ENCODE measurements at places on chromosomes 1 and 21.
A peak's percentile ranks its signal among the peaks of the same experiment; 100 is the strongest.

GRCh38 chr1:211722277-211723175 is 47.1 kb upstream of the NEK2 start:
- DNase-seq: no peak

GRCh38 chr1:230122366-230123279 is 55.6 kb downstream of the GALNT2 start:
- no peak for DNase-seq

DNA sequence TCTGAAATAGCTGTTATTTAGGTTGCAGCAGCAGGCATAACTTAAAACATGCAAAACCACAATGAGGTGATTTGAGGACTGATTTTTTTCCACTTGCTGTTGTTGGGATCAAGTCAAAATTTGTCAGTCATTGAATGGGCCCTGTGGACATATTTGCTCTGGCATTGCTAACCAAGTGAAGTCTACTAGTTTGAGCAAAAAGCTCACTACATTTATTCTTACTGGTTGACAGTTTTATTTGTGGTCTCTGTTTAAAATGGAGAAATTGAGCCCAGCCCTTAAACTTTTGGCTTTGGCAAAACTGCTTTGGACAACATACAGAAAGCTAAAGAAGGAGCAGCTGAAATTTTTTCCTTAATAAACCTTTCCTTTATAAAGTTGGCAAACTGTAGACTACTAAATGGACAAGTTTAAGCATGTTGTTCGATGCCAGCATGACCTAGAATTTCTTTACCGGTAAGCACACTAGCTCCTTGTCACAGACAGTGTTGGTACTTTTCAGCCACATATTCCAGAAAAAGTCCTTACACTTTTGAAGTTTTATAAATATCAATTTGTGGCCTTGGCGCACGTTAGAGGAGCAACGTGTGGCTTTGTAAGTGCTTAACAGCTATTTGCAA is 234.6 kb downstream of the USP25 start:
- DNase-seq: no peak

- no peak for DNase-seq
These were observed 180.3 kb downstream of the DISC1 start for GRCh38 chr1:231806623-231807495.

- DNase-seq: no peak
These were observed 159.4 kb downstream of the BARHL2 start for GRCh38 chr1:90557706-90558105.

DNA sequence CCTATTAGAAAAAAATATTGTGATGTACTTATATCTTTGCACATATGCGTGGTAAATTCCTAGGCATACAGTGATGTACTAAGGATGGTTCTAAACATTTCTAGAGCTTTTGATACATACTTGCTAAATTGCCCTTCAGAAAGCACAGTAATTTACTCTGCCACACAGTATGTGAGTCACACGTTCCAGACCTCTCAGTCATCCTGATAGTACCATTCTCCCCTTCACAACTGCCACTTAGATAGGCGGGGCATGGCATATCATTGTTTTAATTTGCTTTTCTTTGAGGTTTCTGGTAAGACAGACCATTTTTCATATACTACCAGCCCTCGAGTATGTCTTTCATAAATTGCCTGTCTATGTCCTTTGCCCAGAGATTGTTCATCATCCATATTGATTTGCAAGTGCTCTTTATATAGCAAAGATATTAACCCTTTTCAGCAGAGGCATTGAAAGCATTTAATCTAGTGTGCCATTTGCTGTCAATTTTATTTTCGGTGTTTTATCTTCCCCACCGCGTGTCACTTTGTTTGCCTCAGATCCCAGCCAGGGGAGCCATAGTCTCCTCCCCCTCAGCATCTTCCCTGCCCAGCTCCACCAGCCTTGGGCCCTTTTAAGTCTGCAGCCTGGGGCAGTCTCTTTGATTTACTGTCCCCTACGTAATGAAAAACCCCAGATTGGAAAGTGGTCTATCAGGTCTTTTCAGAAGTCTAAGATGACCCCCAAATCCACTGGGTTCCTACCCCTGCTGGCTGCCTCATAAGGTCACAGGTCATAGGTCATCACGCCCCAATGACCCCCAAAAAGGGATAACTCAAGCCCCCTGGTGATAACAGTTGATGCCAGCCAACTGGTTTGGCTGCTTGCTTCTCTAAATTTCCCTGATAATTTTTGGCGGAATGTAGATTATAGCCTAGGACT is 11.8 kb upstream of the PAX7 start:
- DNase-seq: no peak

- DNase-seq: no peak
These were observed 823 bp upstream of the PRKAA2 start for GRCh38 chr1:56644064-56644918.

- DNase-seq: no peak
These were observed 130.0 kb upstream of the KCNJ15 start for GRCh38 chr21:38126666-38127303.

- no peak for DNase-seq
These were observed 15.7 kb downstream of the REG4 start for GRCh38 chr1:119795261-119796200.

DNA sequence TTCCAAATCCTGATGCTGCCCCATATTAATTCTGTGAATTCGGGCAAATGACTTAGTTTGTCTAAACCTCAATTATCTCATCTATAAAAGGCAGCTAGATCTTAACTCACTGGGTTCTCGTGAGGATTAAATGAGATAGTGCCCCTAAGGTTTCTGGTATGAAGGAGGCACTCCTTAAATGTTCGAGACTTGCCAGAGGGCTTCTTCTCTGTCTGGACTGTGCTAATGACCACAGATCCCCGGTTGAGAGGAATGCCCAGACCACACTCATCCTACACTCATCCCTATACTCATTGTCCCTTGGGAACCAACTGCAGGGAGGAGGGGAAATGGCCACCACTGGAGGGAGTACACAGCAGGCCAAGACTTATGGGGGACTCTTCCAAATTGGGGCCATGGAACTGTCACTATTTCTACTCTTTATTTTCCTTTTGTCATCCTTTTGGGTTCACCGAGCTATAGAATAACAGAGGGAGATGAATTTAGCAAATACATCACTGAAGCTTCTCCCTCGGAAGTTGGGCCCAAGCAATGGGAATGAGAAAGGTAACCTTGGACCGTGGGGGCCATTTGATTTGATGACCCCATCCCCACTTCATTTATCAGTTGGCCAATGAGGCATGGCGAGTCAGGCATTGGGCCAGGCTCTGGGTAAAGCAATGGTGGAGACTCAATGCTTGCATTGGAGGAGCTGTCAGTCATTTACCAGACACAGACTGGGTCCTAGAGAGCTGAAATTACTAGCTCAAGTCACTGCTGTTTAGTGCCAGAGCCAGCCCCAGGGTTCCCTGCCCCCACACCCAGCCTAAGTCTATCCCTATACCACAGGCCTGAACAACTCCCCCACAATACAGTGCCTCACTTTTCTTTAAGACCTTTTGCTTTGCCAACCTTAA is 5.1 kb downstream of the ATF3 start:
- DNase-seq: no peak

- DNase-seq: no peak
These were observed 22.4 kb downstream of the ARHGEF19 start for GRCh38 chr1:16189921-16190621.

DNA sequence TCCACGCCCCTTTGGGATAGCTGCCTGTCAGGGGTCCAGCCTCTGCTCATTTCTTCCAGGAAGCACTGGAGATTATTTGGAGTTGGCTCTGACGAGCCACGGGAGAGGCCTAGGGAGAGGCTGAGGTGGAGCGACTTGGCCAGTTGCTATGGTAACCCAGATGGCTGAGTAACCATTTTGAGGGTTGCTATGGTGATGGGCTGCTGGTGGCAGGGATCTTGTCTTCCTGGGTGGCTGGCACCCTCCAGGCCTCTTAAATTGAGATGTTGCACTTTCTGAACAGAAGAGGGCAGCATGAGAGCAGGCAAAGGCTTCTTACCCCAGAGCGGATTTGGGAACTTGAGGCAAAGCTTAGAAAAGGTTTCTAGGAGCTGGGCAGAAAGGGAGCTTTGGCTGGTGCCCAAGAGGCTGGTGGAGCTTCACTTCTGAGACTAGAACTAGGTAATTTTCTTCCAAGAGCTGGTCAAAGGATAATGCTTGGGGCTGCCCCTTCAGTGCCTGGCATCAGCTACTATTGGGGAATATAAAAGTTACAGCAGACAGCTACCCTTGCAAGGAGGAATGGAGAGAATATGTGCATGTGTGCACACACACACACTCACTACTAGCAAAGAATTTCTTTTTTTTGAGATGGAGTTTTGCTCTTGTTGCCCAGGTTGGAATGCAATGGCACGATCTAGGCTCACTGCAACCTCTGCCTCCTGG is 72.5 kb downstream of the NDUFS5 start:
- DNase-seq: peak; percentile 34

DNA sequence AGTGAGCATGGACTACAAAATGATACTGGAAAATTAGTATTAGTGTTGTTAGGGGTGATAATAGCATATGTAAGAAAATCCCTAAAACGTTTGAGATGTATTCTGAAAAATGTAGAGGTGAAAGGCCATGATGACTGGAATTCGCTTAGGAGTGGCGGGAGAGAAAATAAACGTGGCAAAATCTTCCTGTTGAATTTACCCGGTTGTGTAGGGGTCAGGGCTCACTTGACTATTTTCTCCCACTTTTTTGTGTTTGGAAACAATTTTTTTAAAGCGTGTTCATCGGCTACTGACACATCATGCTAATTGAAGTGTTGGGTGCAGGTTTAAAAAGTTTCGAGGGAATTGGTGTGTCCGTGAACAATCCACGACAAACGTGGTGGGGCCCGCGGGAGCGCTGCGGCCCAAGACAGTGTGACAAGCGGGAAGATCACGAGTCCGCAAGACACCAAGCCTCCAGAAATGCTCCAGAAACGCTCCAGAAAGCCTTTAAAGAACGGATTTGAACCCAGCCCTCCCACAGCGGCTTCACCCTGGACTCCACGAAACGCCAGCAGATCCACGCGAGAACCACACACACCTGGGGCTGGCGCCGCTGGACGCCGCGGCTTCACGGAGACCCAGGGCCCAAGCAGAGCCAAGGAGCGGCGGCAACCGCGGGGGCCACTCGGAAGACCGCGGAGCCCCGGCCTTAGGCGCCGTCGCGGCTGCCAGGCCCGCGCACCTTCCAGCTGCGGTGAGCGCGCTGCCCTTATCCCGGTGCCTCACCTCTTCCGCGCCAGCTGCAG is 573 bp downstream of the PSMG1 start:
- DNase-seq: no peak

DNA sequence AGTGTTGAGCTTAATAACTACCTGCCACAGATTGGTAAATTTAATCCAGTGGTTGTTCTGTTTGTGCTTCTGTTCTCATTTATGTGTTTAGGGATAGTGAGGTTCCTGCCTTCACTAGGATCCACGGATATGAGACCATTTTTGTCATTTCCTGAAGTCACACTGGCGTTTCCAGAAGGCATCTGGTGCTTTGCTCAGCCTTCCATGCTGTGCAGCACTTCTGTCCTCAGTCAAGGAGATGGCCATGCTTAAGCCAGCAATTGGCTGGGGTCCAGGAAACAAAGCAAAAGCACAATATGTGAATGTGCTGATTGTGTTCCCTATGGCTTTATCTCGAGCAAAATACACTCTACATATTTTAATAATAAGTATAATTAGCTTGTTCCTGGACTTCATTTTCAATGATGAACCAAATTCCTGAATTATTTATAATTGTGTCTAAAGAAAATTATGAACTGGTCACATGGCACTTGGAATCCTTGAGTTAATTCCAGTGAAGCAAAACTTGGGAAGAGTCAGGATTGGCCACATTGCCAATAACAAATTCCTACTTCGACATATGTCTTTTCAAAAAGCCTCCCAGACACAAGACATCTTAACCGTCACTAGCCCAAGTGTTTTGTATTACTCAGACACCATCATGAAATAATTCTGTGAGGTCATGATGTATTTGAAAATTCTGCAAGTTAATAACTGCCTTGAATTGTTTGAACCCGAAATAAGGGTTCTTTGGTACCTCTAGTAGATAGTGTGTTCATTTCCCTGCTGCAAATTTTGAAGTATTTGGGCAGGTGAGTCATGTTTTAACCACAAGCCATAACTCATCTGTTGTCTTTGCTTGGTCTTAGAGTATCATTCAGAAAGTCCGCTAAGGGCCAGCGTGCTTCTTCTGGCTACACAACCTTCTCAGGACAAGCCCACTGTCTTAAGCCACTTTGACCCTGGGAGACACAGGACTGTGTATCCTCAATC is 412.4 kb downstream of the DISC1 start:
- no peak for DNase-seq

GRCh38 chr1:176786274-176786673 is 323.3 kb downstream of the PAPPA2 start:
- no peak for DNase-seq

GRCh38 chr1:6270401-6270800 is 9.5 kb upstream of the GPR153 start:
- no peak for DNase-seq

- no peak for DNase-seq
These were observed 334.0 kb upstream of the PRMT6 start for GRCh38 chr1:106722466-106722865.

DNA sequence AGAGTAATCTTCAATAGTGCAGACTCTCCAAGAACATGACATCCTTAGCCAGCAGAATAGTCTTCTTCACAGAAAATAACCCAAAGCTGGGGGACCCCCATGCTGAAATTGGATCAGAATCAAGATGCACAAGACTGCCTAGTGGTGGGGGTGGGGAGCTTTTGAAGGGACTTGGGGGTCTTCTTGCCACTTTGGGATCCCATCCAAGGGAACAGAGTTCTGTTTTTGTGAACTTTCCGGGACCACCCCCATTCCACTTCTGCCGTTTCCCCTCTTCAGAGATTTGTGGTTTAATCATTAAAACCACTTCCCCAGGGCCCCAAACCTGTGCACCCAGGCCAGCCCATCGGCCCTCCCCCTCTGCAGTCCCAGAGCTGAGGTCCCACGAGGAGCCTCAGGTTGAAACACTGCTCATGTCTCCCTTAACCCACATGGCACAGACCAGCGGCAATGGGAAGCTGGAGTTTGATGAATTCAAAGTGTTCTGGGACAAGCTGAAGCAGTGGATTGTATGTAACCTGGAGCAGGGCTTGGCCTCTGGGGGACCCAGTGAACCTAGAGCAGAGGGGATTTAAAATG is 44.9 kb downstream of the CAPN9 start:
- no peak for DNase-seq

Measured in stimulated activated CD8-positive, alpha-beta memory T cell treated with anti-CD3 and anti-CD28 coated beads, Interleukin-12 subunit alpha, Interleukin-12 subunit beta, amount 100 ng/mL, for 4 hours (primary cell).